Stimulated activated effector memory CD8-positive, alpha-beta T cell treated with anti-CD3 and anti-CD28 coated beads, Interleukin-12 subunit alpha, Interleukin-12 subunit beta, amount 100 ng/mL, for 72 hours (primary cell): ENCODE measurements at places on chromosomes 11 and 22.

DNA sequence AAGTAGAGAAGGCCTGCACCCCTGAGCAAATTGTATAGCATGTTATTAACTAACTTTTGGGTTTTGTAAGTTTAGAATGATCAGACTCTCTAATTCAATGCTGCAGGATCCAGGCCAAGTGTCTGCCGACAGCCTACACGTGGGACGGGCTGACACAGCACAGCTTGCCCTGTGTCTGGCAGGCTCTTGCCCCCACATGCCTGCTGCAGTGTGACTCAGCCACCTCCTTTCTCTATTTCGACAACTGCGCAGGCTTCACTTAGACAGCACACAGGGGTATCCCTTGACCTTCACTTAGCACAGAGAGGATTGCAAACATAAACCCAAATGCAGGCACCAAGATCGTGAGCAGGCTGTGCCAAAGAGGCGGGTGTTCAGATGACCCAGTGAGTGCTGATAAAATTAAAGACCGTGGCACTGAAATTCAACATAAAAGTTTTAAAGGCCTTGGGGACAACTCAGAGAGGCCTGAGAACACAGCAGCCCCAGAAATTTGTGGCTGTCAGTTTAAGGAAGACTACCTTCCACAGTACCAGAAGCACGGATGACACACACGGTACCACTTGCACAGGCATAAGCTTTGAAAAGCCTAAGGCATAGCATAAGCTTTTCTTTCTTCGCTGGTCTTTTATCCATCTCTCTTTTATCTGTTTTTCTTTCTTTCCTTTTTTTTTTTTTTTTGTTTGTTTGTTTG is 37.8 kb downstream of the SCN3B start:
- no peak for DNase-seq

GRCh38 chr22:17303840-17304779 is 65.2 kb upstream of the CECR2 start:
- peak; percentile 78 for DNase-seq

DNA sequence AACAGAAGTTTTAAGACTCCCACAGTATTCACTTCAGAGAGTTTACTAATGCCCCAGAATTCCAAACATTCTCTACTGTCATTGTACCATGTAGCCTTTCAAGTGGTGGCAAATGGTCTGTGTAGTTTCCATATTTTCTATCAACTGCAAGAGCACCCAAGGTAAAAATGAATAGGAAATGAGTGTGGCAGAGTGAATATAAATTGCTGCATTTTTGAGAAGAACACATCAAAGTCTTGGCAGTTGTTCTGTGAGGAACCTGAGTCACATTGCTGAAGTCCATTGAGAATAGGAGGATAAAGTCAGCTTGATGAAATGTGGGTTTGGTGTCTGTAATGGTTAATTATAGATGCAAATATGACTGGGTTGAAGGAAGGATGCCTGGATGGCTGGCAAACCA is 193.6 kb downstream of the AASDHPPT start:
- DNase-seq = no peak

GRCh38 chr11:84413549-84413948 is 1127.4 kb upstream of the CCDC90B start:
- no peak for DNase-seq

GRCh38 chr11:78337554-78337924 is 80.1 kb downstream of the GAB2 start:
- no peak for DNase-seq

GRCh38 chr11:77232242-77232641 is 69.2 kb downstream of the GDPD4 start:
- no peak for DNase-seq

DNA sequence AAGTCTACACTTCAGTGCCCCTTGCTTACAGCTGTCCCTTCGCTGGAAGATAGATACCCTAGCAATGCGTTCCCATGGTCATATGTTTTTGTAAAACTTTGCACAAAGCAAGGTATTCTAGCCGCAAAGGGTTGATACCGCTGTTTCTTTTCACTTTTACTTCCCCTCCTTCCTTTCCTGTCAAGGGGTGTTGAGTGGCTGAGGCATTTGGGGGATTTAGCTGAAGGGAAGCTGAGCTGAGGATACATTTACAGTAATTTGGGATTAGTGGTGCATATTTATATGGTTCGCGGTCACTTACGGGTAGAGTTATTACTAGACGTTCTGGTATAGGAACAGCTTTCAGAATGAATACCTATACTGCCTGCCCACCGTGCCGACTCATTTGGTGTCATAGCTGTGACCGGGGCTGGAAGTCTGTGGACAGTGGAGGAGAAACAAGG is 86.9 kb upstream of the WNT11 start:
- DNase-seq = peak; percentile 81

DNA sequence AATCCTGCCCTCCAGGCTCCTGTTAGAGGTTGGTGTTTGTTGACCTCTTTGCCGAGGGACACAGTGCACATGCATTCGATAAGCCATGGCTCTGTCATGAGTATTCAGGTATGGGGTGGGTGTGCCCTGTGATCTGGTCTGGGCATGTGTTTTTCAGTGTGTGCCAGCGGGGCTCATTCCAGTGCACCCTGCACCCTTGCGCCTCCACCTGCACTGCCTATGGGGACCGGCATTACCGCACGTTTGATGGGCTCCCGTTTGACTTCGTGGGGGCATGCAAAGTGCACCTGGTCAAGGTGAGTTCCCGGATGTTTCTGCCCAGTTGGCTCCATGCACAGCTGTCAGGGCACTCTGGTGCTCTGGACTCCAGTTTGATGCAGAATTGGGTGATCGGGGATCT is 44.2 kb downstream of the OTOG start:
- DNase-seq = no peak

GRCh38 chr11:106309070-106309684 is 231.7 kb downstream of the AASDHPPT start:
- no peak for DNase-seq

- DNase-seq = no peak
Measured at GRCh38 chr11:100105255-100105981, 581.7 kb upstream of the ARHGAP42 start.

DNA sequence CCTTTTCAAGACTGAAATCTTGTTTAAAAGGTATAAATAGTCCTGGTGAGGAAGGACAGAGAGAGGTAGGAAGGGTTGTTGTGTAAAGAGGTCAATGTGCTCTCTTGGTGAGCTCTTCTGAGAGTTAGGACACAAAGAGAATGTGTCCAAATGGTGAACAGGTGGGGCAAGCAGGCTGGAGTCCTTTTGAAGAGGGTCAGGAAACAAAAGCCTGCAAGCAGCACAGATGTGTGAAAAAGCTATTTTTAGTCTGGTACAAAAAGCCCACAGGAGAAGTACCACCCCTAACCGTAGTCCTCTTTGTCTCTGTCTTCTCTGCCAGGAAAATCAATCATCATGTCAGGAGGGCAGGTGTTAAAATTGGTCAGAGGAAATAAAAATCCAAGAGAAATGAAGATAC is 54.4 kb upstream of the SYN3 start:
- no peak for DNase-seq

DNA sequence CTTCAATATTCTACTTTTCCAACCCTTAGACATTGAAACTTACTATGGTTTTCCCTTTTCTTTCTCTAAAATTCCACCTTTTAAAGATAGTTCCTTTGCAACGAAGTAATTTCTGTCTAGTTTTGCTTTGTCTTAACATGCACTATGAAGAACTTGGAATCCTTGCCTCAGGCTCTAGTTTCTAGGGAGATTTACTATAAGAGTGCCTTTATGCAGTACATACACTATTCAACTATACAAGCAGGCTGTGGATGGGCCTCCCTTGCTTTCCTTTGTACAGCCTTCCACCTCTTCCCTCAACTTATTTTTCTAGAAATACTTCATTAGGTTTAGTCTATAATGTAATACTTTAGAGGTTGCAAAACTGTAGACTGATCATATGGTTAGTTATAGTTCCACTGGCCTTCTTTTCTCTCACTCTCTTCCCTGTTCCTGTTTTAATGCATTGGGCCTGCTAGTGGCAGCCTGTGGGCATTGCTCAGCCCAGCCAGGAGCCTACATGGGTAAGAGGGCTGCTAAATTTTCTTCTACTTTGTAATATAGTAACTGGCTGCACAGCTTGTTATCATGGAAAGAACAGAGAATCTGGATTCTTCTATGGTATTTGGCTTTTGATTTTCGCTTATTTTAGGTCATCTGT is 100.2 kb downstream of the C11orf87 start:
- no peak for DNase-seq

DNA sequence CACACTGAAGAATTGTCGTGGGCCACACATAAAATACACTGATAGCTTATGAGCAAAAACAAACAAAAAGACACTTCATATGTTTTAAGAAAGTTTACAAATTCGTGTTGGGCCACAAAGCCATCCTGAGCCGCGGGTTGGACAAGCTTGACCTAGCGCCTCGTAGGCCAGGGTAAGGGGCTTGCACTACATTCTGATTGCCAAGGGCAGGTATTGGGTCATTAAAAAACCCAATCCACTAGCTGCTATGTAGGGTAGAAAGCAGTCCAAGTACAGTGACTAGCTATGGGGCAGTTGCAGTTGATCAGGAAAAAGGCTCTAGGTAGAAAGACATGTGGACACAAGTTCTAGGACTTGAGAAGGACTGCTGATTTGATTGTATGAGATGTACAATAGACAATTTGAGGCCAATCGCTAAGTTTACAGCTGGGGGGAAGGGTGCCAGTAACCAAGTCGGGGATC is 14.0 kb downstream of the KDELR3 start:
- no peak for DNase-seq

DNA sequence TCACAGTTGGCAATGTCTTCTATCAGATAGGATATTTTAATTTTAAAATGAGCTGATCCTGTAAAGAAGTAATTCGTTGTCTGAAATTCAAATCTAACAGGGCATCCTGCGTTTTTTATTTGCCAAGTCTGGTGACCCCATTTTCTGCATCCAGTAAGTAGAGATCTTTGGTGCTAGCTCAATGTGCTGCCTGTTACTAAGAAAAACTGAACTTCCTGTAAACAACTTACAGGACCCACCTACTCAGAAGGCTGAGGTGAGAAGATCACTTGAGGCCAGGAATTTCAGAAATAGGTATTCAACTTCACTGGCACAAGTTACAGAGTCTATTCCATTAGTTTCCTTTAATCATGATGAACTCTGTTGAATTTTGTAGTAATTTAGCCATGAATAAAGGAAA is 4.0 kb downstream of the ARL14EP start:
- DNase-seq = no peak

- peak; percentile 52 for DNase-seq
Measured at GRCh38 chr11:57792060-57792541, 30.5 kb downstream of the CTNND1 start.

- DNase-seq = no peak
Measured at GRCh38 chr22:43292630-43293018, 50.5 kb downstream of the SCUBE1 start.

GRCh38 chr11:114122686-114123085 is 63.2 kb downstream of the ZBTB16 start:
- DNase-seq = no peak
